ENCODE measurements at places on chromosomes 11 and 22. TPM values are rescaled to one million over a fixed set of nuclear protein-coding genes. Genes with fewer than 3 reads are reported as not detected.

DNA sequence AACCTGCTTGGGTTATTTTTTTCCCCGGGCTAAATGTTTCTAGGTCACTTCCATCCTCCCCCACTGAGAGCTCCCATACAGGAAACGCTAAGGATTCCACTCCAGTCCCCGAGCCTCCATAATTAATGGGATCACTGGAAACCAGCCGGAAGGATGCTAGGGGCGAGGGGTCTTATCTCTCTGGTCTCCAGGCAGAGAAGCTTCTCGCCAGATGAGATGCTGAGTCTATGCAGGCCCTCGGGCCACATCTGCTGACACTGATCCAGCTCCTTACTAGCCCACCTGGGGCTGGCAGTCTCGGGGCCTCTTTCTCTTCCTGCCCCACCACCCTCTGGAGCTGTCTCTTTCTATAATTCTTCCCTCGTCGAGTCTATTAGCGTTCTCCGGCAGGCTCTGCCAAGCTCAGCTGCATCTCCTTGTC is 125.9 kb upstream of the SYT13 start:
- no peak for DNase-seq

DNA sequence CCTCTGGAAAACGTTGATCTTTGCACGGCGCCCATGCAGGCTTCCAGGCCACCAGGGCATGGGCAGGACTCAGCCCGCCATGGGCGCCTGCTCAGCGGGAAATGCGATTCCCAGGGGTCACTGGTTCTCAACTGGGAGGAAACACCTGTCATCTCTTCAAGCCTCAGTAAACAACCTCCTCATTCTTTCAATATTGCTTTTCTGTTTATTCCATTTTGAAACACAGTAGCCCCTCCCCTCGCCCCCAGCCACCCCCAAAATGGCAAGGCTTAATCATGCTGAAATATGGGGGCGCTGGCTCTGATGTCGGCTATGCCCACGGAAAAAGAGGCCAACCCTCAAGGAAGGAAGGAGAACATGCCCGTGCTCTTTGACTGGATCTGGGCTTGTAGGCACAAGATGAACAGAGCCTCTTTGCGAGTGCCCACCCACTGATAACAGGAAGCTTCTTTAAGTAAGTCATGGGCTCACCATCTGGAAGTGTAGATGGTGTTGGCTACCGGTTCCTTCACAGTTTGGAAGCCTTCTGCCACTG is 594 bp upstream of the POU2AF1 start:
- no peak for DNase-seq

DNA sequence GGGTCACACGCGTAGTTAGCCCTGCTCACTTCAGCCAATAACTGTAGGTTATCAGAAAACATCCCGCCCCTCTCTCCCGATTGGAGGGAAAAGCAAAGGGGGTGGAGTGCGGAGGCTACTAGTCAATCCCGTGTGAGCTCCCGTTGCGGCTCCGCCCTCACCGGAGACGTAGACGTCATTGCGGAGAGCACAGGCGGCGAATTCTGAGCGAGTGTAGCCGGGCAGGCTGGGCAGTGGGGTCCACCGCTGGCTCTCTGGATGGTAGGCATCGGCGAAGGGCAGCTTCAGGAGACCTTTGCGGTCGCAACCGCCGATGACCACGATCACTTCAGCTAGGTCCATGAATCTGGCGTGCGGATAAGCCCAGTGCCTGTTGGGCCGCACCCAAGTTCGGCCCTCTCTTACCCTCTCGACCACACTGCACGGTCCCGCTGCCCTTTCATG is 4.7 kb downstream of the KLHL35 start:
- DNase-seq = peak; percentile 93

- DNase-seq = no peak
Measured at GRCh38 chr11:69486056-69486772, 4.8 kb downstream of the LINC01488 start.

- no peak for DNase-seq
Measured at GRCh38 chr11:72812604-72812966, 1.6 kb upstream of the ATG16L2 start.

The SOX10 gene
- 5.1 TPM for total RNA-seq

The APOBEC3G gene
- 7.7 TPM for total RNA-seq
